Stomach (tissue), 19 donors: ENCODE measurements at places on chromosomes 7 and 10. TPM values are rescaled to one million over a fixed set of nuclear protein-coding genes. Genes with fewer than 3 reads are reported as not detected.

The KAZALD1 gene
- 8.4 TPM for total RNA-seq

The RSU1 gene
- total RNA-seq: 40.6 TPM

The LRCH4 gene
- total RNA-seq: 240 TPM

The GLCCI1 gene
- 25.1 TPM for total RNA-seq

The FAM25C gene
- not detected for total RNA-seq

The NAT16 gene
- not detected for total RNA-seq

The HOXA2 gene
- 2.3 TPM for total RNA-seq

The CDH23 gene
- 8.2 TPM for total RNA-seq

The ABCF2 gene
- total RNA-seq: 28.0 TPM

DNA sequence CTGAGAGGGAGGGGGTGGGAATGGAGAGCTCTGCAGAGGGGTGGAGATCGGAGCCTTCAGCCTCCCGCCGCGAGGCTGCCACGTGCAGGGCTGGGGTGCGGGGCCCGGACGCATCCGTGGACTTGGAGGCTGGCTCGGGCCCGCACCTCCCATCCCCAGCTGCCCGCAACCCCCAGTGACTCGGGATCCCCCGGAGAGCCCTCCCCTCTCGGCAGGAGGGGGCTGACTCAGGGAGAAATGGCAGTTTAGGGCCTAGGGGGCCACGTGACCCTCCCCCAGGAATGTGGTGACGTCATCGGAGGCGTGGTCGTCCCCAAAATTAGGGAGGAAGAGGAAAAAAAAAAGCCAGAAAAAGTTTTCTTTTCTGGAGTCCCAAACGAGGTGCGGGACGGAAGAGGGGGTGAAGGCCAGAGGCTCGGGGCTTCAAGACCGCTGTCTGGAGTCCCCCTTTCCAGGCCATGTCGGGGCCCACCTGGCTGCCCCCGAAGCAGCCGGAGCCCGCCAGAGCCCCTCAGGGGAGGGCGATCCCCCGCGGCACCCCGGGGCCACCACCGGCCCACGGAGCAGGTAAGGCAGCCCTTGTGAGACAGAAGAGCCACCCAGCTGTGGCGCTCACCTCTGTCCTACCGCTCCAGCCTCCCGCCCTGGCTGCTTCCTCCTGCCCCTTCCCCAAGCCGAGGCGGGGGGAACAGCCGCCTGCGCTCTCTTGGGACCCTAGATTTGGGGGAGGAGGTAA lies at the start of gene TRIP6:
Gene TRIP6 (plus strand): TSS at position 348 of the 736 bp plus-strand sequence. CDS start 111 bp downstream, at position 459.
- peaks cover 48% of the 10 kb centered on the region for H3K4me1 ChIP-seq
- H3K36me3 ChIP-seq: peaks cover 29% of the 10 kb centered on the region
- H3K27me3 ChIP-seq: no peaks in the 10 kb centered on the region
- H3K4me3 ChIP-seq: peak within 1 kb of the TSS; percentile 73
- peak within 1 kb of the TSS; percentile 97 for H3K27ac ChIP-seq

DNA sequence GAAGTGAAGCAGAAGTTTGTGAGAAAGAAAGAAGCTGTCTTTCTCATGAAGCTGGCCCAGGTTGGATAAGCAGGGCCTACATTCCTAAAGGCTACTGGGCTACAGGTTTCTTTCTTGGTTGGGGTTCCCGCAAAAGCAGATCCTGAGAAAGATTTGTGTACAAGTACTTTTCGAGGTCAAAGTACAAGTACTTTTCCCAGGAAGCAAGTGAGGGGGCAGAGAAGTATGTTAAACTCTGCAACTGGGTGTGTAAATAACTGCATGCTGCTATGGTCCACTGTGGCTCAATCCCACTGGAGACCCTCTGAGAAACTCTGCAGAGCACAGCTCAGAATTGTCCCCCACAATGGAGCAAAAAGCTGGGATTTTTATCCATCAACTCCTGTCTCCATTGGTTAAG lies 28.7 kb downstream of the LSM5 start:
- H3K4me1 ChIP-seq: no peaks in the 10 kb centered on the region
- DNase-seq: peak; percentile 6
- no peak overlapping the region for H3K4me3 ChIP-seq

- no peaks in the 10 kb centered on the region for H3K36me3 ChIP-seq
- H3K4me1 ChIP-seq: no peaks in the 10 kb centered on the region
- H3K4me3 ChIP-seq: no peak overlapping the region
Measured at GRCh38 chr10:101260764-101261481, 31.7 kb upstream of the LBX1 start.

DNA sequence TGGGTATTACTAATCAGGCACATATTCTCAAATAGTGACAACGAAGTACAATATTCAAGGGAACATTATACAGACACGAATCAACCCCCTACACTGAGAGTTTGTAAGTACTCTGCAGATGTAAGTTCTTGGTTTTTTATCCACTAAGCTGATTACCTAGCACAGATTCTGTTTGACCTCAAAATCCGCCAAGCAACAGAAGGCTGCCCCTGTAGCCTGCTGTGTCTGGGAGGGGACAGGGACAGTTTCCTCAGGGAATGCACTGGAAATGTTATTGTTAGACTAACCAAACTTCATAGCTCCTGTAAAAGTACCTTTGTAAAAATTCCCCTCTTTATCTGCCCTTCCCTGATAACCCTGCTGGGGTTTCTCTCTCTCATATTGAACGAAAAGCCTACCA lies 45.2 kb upstream of the ZRANB1 start:
- no peak overlapping the region for H3K27ac ChIP-seq
- no peak overlapping the region for H3K4me3 ChIP-seq
- H3K4me1 ChIP-seq: no peaks in the 10 kb centered on the region
- no peak for DNase-seq
- no peaks in the 10 kb centered on the region for H3K27me3 ChIP-seq
- no peaks in the 10 kb centered on the region for H3K36me3 ChIP-seq

- no peaks in the 10 kb centered on the region for H3K36me3 ChIP-seq
- no peak overlapping the region for H3K4me3 ChIP-seq
- no peaks in the 10 kb centered on the region for H3K27me3 ChIP-seq
- H3K4me1 ChIP-seq: no peaks in the 10 kb centered on the region
Measured at GRCh38 chr7:57641521-57642067, 191.6 kb downstream of the ZNF716 start.

GRCh38 chr7:30865821-30866220 lies 45.8 kb upstream of the AQP1 start:
- peaks cover 38% of the 10 kb centered on the region for H3K4me1 ChIP-seq
- H3K27ac ChIP-seq: no peak overlapping the region
- no peak overlapping the region for H3K4me3 ChIP-seq

DNA sequence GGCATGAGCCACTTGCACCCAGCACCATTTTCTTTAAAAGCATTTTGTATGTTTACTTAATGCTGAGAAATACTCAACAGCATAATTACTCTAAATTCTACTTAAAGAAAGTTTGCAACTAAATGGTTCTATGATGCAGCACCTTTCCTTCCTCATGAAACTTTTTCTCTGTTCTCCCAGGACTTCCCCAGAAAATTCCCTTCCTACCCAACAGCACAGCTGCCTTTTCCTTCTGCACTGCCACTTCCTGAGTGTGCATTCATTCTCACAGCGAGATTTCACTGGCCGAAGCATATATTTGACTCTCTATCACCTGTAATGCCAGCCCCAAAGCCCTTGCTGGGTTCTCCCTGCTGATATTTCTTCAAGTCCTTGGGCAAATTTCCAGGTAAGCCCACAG lies 41.5 kb upstream of the DGKI start:
- no peak overlapping the region for H3K4me3 ChIP-seq
- H3K4me1 ChIP-seq: peaks cover 4% of the 10 kb centered on the region
- DNase-seq: no peak
- no peak overlapping the region for H3K27ac ChIP-seq
- H3K36me3 ChIP-seq: peaks cover 74% of the 10 kb centered on the region

DNA sequence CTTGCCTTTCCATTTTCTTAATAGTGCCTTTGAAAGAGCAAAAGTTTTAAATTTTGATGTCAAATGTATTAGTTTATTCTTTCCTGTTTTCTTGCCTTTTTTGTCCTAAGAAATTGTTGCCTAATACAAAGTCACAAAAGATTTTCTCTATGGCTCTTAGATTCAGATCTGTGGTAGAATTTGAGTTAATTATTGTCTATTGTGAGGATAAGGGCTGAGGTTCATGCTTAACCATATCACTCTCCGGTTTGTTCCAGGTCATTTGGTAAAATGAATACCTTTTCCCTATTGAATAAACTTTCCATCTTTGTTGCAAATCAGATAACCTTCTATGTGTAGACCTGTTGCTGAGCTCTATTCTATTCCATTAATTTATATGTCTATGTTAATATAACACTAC lies 96.0 kb downstream of the NOD1 start:
- no peak for DNase-seq
- no peaks in the 10 kb centered on the region for H3K4me1 ChIP-seq
- no peak overlapping the region for H3K27ac ChIP-seq
- no peaks in the 10 kb centered on the region for H3K36me3 ChIP-seq

- no peaks in the 10 kb centered on the region for H3K36me3 ChIP-seq
- H3K4me1 ChIP-seq: no peaks in the 10 kb centered on the region
- H3K27ac ChIP-seq: no peak overlapping the region
Measured at GRCh38 chr10:59064080-59064692, 112.3 kb upstream of the PHYHIPL start.

DNA sequence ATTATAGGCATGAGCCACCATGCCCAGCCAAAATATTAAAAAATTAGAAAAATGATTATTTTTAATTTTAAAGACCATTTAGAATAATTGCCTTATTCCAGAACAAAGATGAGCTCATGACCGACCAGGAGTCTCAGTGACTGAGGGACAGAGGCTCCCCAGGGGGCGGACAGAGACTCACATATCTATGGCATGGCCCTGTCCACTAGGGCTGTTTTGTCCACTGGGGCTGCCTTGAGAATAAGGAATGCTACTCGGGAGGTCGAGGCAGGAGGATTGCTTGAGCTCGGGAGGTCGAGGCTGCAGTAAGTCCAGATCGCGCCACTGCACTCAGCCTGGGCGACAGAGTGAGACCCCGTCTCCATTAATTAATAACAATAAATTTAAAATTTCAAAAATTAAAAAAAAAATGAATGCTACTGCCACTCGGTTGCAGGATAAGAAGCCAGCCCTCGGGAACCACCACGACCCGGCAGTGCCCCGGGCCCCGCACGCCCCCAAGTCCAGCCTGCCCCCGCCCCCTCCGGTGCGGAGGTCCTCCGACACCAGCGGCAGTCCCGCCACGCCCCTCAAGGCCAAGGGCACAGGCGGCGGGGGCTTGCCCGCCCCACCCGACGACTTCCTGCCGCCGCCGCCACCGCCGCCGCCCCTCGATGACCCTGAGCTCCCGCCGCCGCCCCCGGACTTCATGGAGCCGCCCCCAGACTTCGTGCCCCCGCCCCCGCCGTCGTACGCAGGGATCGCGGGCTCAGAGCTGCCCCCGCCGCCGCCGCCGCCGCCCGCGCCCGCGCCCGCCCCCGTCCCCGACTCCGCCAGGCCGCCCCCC lies 128.6 kb downstream of the APBB1IP start:
- H3K4me3 ChIP-seq: peak overlapping the region; percentile 50
- peaks cover 4% of the 10 kb centered on the region for H3K36me3 ChIP-seq
- H3K27ac ChIP-seq: no peak overlapping the region
- no peaks in the 10 kb centered on the region for H3K4me1 ChIP-seq

- H3K36me3 ChIP-seq: no peaks in the 10 kb centered on the region
- H3K27me3 ChIP-seq: no peaks in the 10 kb centered on the region
- DNase-seq: no peak
- no peaks in the 10 kb centered on the region for H3K4me1 ChIP-seq
- no peak overlapping the region for H3K27ac ChIP-seq
Measured at GRCh38 chr10:122441961-122442360, 12.5 kb upstream of the ARMS2 start.

- H3K27me3 ChIP-seq: peaks cover 50% of the 10 kb centered on the region
- peaks cover 42% of the 10 kb centered on the region for H3K4me1 ChIP-seq
- H3K4me3 ChIP-seq: peak overlapping the region; percentile 79
- peak overlapping the region; percentile 87 for H3K27ac ChIP-seq
Measured at GRCh38 chr10:35641676-35642034, 441 bp downstream of the FZD8 start.

- H3K27me3 ChIP-seq: no peaks in the 10 kb centered on the region
- H3K27ac ChIP-seq: no peak overlapping the region
- H3K4me3 ChIP-seq: no peak overlapping the region
- H3K4me1 ChIP-seq: no peaks in the 10 kb centered on the region
Measured at GRCh38 chr7:6158424-6159096, 113.9 kb downstream of the CYTH3 start.

DNA sequence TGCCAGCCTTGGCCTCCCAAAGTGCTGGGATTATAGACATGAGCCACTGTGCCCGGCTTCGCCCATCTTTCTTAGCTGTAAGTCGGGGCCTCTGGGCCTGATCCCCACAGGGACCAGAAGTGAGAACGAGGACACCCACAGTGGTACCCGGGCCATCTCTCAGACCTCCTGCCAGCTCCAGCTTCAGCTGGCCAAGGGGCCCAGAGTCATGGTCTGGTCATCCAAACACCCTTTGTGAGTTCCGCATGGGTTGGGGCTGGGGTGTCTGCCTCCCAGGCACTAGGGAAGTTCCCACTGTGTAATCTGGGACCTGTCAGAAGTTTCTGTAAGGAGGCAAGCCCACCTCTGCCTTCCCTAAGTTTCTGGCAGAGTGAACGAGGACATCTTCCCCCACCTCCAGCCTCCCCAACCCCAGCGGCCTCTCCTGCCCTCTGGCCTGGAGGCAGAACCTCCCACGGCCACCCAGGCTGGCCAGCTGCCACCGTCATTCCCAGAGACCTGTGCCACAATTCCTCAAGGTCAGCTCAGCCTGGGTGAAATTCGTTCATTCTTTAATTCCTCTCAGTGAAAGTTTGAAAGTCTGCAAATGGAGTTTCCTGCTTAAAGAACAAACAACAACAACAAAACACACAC lies 19.5 kb upstream of the FOXL3 start:
- H3K4me1 ChIP-seq: peaks cover 3% of the 10 kb centered on the region
- no peaks in the 10 kb centered on the region for H3K36me3 ChIP-seq
- H3K27me3 ChIP-seq: no peaks in the 10 kb centered on the region
- H3K27ac ChIP-seq: no peak overlapping the region

DNA sequence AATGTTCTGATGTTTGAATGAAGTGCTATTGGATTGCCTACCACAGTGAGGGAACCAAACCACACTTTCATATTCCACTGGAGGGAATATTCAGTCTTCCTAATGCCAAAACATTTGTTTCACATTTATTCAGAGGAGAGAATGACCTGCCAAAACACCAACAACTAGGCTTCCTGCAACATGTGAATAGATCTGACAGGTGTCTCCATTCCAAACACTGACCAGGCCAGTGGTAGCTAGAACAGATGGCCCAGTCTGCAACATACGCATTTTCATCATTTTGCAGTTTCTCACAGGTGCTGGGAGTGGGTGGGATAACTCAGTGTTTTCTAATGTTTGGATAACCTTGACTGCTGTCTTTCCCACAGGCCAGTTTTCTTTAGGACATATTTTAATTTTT lies 110.0 kb downstream of the RELN start:
- no peaks in the 10 kb centered on the region for H3K4me1 ChIP-seq
- no peak overlapping the region for H3K4me3 ChIP-seq
- H3K27ac ChIP-seq: no peak overlapping the region
- DNase-seq: peak; percentile 28
- H3K27me3 ChIP-seq: no peaks in the 10 kb centered on the region
- H3K36me3 ChIP-seq: no peaks in the 10 kb centered on the region
